T follicular helper cell (primary cell): ENCODE measurements at places on chromosomes 11 and 22.
A peak's percentile ranks its signal among the peaks of the same experiment; 100 is the strongest.

- no peak for DNase-seq
These were observed 19.6 kb downstream of the SUN2 start for GRCh38 chr22:38736257-38736570.

- peak; percentile 62 for DNase-seq
These were observed 54.9 kb downstream of the CD6 start for GRCh38 chr11:61026121-61027031.

- DNase-seq, result no peak
These were observed 3.3 kb upstream of the SHISA8 start for GRCh38 chr22:41917903-41918791.

GRCh38 chr11:11178671-11179638 is 174.1 kb downstream of the CSNK2A3 start:
- no peak for DNase-seq

DNA sequence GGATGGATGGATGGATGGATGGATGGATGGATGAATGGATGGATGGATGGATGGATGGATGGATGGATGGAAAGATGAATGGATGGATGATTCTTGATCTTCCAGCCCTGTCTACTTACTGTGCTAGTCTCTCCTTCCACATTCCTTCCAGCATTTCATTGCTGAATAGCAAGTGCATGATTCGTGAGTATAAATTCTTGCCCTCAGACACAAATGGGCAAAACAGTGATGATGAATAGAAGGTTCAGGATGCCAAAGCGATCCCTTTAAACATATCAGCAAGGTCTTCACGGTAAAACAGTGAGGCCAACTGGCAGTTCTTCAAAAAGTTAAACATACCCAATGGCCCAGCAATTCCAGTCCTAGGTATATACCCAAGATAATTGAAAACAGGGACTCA is 400.2 kb downstream of the MN1 start:
- DNase-seq, result no peak
